ENCODE measurements at places on chromosomes 6 and 20.

GRCh38 chr6:14696367-14696766 is 549.5 kb upstream of the JARID2 start:
- no peak for DNase-seq

DNA sequence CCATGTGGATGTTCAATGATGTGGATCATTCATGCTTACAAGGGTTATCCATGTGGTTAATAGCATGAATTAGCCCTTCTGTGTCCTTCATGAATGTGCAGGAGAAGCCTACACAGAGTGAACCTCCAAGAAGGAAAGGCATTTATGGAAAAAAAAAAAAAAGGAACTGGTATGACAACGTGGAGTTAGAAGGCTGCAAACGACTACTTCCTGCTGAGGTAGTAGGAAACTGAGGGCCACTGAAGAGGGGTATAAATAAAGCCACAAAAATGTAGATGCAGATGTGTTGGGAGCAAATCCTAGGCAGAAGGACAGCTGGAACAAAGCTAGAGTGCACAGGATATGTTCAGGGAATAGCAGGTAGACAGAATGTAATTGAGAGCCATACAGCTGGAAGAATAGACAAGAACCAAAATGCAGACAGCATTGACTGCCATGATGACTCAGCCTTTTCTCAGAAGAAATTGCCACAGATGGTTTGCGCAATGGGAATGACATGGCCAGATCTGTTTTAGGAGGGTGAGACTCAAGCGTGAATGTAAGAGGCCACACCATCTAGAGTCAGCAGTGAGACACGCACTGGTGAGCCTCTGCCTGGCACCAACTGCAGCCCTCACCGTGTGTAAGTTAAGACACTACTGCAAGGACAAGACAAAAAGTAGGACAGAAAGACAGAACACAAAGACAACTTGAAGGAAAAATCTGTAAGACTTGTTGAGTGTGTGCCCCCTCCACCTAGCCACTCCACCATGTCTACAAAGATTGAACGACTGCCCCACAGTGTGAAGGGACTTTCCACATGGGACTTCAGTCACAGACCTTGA is 79.8 kb downstream of the KIF13A start:
- no peak for DNase-seq

DNA sequence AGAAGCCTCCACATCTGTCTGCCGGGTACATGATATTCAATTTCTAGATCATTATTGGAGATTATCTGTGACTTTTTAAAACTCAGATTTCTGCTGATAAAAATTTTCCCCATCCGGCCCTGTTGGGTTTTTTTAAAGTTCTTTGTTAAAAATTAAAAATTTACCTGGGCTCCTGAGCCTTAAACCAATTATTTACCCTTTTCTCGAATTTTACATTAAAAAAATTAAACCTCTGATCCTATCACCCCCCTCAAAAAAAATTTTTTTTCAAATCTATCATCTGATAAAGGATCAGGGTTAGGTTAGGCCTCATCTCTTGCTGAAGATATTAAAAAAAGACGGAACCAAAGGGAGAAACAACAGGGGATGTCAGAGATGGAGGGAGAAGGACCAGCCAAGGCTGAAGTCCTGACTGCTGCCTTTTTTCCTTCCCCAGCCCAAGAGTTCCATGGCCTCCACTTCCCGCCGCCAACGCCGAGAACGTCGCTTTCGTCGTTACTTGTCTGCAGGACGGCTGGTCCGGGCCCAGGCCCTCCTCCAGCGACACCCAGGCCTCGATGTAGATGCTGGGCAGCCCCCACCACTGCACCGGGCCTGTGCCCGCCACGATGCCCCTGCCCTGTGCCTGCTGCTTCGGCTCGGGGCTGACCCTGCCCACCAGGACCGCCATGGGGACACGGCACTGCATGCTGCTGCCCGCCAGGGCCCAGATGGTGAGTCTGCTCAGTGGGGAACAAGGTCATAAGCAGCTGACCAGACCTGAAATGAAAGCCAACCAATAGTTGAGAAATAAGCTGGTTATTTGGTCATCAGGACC is 527 bp downstream of the NFKBIL1 start:
- no peak for DNase-seq

- DNase-seq = no peak
Observed at GRCh38 chr6:92791403-92791802, 628.0 kb downstream of the EPHA7 start.

DNA sequence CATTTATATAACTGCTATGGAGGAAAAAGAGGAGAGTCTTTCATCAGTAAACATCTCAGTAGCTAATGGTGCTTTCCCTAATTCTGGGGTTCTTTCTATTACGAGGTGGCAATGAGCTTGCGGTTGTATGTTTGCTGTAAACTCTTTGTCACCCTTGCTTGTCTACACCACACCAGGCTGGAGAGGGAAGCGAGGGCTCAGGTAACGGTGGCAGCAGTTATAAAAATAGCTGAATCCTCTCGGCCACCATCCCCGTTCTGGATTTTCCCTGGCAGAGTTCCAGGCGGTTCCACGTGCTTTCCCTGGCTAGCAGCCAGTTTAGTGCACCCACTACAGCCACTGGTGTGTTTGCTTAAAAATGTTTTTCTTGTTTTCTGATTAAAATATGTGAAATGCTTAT is 39.0 kb downstream of the MAS1 start:
- DNase-seq = no peak

DNA sequence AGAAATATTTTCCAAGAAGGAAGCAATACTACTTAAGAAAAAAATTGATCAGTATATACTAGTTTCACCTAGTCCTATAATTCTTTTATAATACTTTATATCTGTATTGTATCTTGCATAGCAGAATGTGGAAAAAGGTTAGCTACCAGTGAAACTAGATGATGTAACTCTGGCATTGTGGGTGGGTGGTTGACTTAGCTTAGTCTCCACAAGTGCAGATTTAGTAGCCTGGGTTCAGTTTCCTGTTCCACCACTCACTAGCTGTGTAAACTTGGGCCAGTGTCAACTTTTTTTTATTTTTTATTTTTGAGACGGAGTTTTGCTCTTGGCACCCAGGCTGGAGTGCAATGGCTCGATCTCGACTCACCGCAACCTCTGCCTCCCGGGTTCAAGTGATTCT is 2.0 kb downstream of the MUC21 start:
- no peak for DNase-seq

DNA sequence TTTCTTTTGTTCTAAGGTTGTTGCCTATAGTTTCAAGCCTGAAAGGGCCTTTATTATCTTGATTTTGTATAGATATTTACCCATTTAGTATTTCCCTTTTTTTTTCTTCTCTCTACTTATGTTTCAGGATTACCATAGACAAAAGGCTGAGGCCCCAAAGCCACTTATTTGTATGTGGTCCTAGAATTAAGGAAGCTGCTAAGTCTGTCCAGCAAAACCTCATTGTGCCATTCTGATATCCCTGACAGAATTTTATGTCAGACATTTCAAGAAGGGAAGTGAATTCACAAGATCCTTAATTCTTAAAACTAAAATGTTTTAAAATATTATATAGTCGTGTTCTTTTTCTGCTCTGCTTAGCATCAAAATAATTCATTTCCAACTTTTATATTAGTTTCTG is 6.9 kb downstream of the HAO1 start:
- DNase-seq = no peak

DNA sequence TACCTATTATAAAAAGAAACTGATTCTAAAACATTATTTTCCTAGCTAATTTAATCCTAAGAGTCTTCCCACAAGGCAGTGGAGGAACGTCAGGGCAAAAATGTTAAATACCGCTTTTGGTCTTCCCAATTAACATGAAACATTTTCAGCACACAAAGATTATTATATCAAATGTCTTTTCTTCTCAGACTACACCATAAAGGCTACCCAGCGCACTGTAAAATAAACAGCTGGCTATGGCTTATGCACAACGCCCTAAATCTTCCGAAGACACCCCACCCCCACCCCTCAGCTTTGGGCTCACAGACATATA is 1.0 kb downstream of the NUDT3 start:
- DNase-seq = no peak

DNA sequence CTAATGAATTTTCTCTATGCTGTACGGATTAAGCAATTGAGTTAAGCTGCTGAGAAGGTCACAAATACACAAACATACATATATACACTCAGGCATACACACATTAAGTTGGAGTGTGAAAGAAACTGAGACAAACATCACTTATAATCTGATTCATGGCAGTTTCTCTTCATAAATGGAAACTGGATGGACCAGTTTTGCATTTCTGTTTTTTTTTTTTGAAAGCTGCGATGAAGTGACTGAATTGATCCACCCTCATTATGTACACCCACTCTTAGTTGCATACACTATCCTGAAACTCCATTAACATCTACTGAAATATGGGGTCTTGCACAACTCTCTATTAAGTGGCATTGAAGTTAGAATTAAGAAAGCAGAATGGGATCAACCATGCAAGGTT is 32.9 kb upstream of the TENT5A start:
- no peak for DNase-seq

DNA sequence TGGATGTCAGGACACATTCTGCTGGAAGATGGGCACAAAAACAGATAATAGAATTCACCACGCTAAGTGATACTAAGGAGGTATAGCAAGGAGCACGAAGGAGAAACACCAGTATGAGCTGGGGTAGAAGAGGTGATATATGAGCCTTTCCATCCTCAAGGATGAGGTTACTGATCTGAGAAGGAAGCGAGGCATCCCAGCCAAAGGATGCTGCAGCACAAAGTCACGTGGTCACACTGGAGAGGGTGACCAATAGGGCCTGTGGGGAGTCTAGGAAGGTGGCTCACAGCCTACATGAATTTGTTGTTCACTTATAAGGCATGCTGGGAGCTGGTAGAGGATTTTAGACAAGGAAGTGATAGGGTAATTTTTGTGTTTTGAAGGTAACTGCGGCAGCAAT is 1.4 kb downstream of the GINS1 start:
- no peak for DNase-seq

GRCh38 chr6:89597988-89598387 is 40.6 kb downstream of the LYRM2 start:
- DNase-seq = peak; percentile 10

GRCh38 chr20:50111120-50111828 is 1.7 kb downstream of the UBE2V1 start:
- DNase-seq = no peak

- no peak for DNase-seq
Observed at GRCh38 chr6:169953686-169954085, 202.3 kb downstream of the ERMARD start.

DNA sequence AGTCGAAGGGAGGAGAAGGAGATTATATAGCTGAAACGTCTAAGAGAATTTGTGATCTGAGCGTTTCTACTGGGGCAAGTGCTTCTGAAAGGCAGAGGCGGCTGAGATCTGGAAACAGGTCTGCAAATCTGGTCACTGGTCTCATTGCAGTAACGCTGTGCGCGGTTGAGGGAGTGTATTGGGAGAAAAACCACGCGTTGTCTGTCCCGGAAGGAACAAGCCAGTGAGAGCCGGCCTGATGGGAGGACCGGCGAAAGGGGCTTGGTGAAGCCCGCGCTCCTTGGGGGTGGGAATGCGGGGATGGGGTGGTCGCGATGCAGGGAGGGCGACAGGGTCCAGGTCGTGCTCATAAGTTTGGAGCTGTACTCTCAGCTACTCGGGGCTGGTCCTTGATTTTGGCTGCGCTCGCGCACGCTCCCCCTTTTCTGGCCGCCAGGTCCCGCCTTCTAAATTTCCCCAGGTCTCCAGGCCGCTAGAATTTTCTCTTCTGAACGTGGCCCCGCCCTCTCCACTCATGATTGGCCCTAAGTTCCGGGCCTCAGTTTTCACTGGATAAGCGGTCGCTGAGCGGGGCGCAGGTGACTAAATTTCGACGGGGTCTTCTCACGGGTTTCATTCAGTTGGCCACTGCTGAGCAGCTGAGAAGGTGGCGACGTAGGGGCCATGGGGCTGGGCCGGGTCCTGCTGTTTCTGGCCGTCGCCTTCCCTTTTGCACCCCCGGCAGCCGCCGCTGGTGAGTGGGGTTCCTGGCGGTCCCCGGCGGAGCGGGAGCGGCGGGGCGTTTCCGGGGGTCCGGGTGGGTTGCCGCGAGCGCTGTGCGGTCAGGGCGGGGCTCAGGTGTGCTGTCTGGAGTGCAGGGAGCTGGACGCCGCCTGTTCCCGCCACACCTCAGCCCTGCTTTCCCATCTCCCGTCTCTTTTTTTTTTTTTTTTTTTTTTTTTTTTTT is at the start of gene MICB:
TSS of gene MICB (plus strand) at position 615 of the 946 bp plus-strand sequence. CDS start at position 664, 49 bp downstream.
- peak; percentile 53 for DNase-seq

DNA sequence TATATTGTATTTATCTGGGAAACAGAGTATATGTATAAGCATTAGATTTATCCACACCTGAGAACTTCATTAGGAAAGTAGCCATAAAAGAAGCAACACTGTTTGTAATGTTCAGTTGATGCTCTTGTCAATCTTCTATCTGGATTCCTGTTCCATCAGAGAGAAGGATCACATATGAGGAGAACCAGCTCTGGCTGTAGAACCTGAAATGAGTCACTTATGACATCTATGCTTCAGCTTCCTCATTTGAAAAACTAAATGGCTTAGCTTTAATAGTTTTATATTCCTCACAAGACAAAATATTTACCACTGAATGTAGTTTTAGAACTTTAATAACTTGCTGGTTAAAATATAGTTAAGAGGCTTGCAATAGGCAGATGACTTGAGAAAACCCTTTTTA is 144.7 kb downstream of the TASP1 start:
- DNase-seq = no peak

- DNase-seq = no peak
Observed at GRCh38 chr6:128598571-128598970, 78.2 kb upstream of the PTPRK start.

DNA sequence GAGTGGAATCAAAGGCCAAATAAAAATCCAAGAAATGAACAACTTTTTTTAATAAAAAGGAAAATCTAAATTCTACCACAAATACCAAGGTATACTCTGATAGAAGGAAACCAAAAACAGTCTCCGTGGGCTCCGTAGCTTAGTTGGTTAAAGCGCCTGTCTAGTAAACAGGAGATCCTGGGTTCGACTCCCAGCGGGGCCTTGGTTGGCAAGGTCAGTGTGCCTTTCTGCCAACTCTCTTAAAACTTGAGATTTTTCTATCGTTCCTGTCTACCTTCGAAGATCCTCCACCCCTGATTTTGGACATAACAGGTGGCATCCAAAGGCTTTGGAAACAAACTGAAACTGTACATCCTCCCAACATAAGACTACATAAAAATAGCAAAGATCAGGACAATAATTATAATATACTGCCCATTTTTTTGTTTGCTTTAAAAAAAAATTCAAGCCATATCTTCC is 197.9 kb downstream of the TRIM27 start:
- DNase-seq = no peak

DNA sequence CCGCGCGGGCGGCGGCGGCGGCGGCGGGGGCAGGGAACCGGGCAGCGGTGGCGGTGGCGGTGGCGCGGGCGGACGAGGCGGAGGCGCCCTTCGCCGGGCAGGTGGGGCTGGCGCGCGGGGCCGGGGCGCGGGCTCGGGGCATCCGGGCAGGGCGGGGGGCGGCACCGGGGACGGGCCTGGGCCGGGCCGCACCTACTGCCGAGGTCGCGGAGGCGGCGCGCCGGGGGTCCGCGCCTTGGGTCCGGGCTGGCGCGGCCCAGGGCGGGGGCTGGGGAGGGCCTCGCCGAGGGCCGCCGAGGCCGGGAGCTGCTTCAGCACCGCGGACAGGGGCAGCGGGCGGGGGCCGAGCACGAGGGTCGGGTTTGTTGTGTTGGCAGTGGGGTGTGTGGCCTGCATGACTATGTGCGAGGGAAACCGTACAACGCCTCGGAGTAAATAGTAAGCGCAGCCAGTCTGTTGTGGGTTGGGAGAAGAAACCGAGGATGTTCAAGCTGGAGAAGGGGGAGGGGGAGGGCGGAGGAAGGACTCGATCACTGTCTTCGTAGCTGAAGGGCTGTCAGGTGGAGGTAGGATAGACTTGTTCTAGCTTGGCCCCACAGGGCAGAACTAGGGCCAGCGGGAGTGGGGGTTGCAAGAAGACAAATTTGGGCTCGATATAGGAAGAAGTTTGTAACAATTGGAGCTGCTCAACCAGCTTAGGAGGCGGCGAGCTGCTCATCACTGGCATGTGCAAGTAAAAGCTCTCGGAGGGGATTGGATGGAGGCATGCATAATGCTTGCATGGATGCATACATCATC is 593 bp downstream of the MMP24 start:
- peak; percentile 48 for DNase-seq
